ENCODE measurements at places on chromosomes 1 and 21.

GRCh38 chr21:34078915-34079314 is 5.5 kb downstream of the MRPS6 start:
- no peak for DNase-seq

DNA sequence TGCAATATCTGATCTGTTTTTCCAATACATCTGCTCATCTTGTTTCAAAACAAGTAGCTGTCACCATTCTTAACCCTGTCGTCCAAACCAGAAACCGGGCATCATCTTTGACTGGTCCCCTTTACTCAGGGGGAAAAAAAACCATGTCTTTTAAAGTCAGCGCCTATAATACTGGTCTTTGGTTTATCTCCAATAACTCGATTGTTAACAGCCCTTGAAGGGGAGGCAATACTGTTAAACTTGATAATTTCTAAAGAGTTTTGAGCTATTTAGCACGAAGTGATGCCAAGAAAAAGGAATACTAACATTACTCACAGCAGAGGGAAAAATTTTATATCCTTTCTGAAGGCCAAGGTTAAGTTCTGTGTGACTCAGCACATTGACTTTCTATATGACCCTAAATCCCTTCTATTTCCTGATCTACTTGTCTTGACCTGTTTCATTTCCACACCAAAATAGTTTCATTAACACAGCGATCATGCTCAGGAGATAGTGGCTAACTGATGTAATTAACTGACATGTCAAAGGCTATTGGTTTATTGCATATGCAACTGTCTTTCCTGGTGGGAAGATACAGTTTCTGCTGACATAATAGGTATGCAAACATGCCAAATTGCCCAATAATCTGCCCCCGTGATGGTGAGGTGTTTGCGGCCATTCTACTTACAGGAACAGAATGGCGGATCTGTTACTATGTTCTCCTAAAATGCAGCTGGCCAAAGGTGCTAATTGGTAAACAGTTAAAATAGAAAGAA is 59.1 kb downstream of the NFIA start:
- no peak for DNase-seq

DNA sequence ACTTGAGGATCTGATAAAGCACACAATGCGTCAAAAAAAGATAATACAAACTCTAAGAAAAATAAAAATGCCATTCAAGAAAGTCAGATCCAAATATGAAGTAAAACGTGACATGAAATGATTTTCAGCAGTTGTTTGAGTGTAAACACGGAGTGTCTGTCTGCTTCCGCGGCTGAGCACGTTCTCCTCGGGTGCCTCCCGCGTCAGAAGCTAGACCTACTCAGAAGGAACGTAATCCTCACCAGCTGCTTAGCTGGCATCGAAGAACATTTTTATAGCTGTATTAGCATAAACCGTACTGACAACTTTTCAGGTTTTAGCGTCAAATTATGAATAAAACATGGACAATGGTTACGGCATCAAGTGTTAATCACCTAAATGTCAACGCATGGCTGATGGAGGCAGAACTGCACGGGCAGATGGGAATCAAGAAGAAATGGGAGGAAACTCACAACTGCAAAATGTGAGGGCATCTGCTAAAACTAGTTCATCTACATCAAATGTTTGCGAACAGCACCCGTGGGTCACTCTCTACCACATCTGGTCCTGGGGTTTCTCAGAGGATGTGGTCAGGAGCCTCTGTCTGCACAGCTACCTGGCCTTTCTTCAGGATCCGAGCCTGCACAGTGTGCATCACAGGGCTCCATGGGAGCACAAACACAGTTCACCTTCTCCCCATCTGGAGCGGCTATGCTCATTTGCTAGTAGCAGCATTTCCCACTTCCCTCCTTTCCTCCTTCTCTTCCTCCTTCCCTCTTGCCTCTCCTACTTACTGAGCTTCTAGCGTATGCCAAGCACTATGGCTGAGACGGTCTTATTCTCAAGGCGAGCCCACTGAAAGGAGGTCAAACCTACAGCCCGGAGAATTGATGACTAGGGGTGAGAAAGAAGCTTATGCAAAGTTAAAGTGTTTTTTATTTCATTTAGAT is 40.0 kb downstream of the RCAN1 start:
- no peak for DNase-seq

DNA sequence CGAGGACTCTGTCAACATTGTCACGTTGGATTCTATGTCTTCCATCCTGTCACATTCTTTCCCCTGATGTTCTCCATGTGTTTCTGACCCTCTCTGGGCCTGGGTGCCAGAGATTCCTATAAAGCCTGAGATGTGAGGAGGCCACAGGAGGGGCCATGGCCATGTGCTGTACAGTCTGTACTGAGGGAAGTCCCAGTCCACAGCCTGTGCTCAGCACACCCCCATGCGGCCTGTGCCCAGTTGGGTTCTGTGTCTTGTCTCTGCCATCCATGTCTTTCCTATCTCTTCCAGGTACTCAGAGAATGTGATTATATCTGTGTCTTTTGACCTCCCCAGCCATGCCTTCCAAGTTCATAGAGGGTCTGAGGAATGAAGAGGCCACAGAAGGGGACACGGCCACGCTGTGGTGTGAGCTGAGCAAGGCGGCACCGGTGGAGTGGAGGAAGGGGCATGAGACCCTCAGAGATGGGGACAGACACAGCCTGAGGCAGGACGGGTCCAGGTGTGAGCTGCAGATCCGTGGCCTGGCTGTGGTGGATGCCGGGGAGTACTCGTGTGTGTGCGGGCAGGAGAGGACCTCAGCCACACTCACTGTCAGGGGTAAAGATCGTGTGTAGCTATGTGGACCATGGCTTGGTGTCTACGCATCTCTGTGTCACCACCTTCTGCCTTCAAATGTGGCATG is 86.1 kb downstream of the OBSCN start:
- no peak for DNase-seq

DNA sequence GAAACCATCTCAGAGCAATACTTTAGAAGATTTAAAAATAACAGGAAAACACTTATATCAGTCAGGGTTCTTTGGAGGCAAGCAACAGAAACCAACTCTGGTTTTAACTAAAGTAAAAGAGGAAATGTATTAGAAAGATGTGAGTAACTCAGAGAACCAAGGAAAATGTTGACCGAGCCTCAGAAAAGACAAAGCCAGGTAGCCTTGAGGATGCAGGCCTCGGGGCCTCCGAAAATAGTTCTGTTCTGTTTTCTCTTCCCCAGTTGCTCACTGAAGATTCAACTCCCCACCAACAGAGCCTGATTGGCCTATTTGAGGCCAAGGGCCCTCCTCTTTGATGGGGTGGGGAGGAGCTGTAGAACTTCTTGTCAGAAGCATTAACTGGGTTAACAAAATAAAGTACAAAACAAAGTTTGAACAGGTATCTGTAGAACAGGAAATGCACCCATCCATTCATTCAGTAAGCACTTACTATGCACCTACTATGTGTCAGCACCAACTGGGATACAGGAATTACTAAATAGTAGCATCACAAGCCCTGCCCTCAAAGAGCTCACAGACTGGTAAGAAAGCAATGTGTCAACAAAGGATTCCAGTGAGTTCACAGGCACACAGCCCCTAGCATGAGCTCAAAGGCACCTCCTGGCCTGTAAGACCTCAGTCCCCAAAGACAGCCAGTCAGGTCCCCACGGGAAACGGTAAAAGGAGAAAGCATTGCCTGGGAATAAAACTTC is 12.6 kb downstream of the SLAMF8 start:
- no peak for DNase-seq

DNA sequence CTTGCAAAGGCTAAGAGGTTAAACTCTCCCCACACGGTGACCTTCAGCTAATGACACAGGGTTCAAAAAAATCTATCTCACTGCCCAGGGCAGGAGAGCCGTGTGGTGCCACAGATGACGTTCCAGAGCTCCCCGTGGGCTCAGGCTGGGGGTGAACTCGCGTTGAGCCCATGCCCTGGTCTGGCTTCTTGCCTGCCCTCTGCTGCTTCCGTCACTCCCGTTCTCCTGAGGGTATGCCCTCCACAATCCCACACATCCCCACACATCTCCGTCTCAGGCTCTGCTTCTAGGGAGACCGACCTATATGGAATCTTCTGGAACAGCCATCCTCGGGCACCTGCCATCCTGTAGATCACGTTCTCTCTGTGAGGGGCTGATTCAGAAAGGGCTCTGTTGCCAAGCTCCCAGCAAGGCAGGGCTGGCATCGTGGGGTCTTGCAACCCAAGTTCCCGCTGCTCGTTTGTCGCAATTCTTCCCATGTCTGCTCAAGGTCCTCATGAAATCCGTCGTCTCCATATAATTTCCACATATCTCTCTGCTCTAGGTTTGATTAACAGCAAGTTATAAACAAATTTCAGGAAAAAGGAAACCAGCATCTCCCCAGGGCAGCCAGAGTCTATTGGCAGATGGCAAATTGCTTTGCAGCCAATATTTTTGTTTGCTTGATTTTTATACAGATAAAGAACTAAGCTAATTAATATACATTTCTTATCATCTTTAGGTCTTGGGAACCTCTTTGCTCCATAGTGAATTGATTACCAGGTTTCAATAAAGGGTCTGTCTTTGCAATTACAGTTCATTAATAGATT is 278.2 kb downstream of the PTPRU start:
- no peak for DNase-seq

DNA sequence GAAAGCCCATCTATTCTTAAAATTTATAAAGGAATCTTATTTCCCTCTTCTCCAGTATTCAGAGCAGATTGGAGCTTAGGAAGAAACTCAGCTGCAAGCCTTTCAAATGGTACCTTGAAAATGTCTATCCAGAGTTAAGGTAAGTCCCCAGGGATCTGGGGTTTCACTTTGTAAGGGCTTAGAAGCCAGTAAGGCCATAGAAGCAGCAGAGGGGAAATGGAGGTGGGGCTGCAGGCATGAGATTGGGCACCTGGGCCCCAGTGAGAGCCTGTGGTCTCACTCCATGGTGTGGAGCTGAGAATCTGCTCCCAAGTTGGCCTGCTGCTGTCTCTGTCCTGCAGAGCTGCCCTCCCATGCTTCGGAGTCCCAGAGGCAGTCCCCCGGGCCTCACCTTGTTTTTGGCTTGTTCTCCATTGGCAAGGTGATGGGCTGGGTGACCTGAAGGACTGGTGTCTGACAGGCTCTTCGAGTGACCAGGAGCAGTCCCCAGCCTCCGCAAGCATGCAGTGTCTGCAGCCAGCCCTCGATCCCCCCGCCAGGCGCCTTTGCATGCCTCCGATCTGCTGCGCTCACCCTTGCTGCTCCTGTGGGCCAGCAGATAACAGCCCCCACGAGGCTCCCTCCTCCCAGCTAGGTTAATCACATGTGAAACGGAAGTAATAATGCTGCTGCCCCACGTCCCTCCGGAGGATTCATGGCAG is 163.1 kb downstream of the PGBD5 start:
- DNase-seq, result no peak

- no peak for DNase-seq
These were observed 69.9 kb downstream of the ATF6 start for GRCh38 chr1:161836018-161836417.

- no peak for DNase-seq
These were observed 865.1 kb upstream of the ADAMTS5 start for GRCh38 chr21:27831816-27832569.

GRCh38 chr1:155006601-155007101 is 4.0 kb downstream of the ZBTB7B start:
- no peak for DNase-seq

DNA sequence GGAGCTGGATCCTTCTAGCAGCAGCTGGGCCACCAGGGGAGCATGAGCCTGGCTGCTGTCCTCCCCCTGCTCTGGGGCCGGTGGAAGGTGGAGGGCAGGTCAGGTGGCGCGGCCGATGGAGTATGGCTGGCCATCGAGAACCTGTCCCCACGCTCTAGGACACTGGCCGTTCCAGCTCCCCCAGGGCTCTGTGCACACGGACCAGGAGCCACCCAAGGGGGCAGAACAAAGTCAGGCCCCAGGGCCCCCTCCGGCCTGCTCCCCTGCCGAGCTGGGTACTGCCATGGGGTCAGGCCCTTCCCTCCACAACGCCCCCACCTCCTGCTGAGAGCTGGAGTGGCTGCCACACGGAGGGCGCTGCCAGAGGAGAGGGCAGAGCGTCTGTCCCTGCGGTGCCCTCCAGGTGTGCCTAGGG is 4.5 kb upstream of the PLCH2 start:
- DNase-seq, result no peak

DNA sequence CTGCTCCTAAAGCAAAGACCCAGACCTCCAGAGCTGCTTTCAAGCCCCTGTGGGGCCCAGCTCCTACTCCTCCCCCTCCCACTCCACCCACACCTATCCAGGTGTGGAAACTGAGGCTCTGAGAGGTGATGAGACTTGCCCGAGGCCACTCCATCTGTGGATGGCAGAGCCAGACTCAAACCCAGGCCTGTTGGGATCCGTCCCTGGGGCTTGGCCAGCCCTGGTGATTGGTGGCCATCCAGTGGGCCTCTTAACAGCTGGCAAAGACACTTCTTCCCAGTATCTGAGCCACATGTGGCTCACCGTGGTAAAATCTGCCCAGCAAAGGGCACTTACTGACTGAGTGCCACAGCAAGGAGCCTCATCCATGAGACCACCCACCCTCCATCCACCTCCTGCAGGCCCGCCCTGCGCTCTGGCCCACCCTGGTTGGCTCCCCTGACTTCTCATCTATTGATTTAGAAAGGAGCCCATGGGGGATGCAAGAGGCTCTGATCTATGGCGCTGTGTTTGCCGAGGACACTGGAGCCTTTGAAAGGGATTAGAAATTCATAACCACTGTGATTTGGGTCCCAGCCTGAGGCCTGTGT is 398.5 kb downstream of the PTPRU start:
- no peak for DNase-seq

DNA sequence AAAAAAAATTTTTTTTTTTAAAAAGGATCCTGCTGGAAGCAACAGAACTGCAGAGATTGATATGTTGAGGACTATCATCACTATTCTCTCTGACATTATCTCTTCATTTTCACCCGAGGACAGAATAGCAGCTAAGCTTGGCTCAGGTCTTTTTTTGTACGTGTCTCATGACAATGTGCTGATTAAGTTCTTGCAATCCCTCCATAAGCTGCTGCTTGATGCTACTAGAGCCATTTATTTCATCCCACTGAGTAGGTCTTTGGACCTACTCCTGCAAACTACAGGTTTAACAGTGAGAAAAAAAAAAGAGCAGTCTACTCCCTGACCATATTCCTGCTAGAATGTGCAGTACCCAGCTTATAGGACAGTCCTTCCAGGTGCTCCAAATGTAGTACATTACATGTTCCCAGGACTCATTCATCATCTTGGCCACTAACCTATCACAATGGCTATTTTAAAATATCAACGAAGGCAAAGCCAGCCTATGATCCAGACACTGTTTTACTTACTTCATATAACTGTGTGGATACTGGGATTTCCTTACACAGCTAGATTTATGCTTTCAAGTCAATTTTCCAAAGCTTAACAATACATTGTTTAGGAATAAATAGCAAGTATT is 54.1 kb downstream of the ARHGAP29 start:
- DNase-seq, result no peak

GRCh38 chr1:245091818-245092637 is 62.8 kb upstream of the KIF26B start:
- no peak for DNase-seq

Data from memory B cell (primary cell).